Stimulated activated CD8-positive, alpha-beta memory T cell treated with anti-CD3 and anti-CD28 coated beads, Interleukin-7, amount 100 ng/mL, for 48 hours (primary cell): ENCODE measurements at places on chromosomes 3 and 15.

DNA sequence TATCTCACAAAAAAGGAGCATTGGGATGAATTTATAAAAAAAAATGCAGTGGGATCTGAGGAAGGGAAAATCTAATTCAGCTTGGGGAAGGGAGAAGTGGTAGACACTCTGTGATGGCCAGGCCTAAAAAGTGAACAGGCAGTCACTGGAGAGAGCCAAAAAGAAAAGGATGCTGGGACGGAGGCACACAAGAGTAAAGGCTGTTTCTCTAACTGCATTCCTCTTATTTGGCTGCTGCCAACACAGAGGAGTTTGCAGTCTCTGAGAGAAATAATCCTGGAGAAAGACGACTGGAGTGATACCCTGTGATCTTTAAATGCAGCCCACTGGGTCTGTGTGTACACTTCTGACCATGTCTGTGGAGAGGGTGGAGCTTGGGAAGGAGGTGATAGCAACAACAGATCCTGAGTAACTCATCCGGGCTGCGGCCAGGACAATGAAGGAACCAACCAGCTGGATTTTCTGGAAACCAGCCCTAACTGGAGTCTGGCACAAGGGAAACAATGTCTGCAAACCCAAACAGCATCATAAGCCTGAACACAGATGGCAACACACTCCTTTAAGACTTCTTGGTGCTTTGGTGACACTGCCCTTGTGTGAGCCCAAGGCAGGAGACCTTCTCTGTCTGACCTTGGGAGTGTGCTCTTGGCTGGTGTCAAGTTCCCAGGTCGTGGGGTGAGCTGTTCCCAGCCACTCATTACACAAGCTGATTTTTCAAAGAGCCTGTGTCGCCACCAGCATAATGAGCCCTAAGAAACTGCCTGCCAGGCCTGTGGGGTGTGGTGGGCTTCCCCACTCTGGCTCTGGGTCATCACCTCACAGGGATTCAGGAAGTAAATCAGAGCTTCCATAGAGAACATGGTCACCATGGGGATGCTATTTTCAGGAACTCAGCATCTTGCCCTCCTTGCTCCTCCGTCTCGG, 8.0 kb downstream of the FYCO1 start:
- DNase-seq, result no peak

- DNase-seq, result no peak
These were observed 22.0 kb upstream of the SKOR1 start for GRCh38 chr15:67803299-67803698.

DNA sequence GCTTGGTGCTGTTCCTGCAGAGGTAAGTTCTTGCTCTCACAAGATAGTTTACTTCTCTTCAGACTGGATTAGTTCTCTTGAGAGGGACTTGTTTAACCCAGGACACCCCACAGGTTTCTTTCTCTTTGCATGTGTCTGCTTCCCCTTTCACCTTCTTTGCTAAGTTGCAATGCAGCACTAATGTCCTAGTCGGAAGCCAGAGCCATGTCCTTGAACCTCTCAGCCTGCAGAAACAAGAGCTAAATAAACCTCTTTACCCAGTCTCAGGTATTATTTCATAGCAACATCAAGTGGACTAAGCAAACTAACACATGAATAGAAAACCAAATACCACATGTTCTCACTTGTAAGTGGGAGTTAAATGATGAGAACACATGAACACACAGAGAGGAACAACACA, 915.2 kb downstream of the NSUN3 start:
- DNase-seq, result no peak

DNA sequence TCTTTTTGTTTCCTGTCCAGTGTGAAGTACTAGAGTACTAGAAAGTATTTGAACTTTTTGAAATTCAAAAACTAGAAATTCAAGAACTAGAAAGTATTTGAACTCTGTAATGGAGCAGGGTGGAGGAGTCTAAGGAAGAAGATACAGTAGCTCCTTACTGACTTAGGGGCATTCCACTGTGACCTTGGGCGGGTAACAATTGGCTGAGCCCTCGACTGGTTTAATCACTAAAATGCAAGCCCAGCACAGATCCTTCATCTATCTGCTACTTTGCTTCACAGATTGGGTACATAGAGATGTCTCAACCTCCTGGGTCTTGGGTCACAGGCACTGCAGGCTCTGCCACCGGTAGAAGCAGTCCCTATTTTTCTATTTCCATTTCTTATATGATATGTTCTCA, 462.1 kb upstream of the AGTR1 start:
- no peak for DNase-seq

GRCh38 chr15:45810201-45810600, 175.4 kb downstream of the SQOR start:
- DNase-seq, result no peak
